ENCODE measurements at places on chromosomes 12 and 14. TPM values are rescaled to one million over a fixed set of nuclear protein-coding genes. Genes with fewer than 3 reads are reported as not detected.

SDS gene
- not detected for total RNA-seq

LRRK2 gene
- total RNA-seq: 10.8 TPM

OR4E2 gene
- total RNA-seq: not detected

SCNN1A gene
- 0.26 TPM for total RNA-seq

TMPRSS12 gene
- not detected for total RNA-seq

CHD8 gene
- total RNA-seq: 46.5 TPM

TRPV4 gene
- 0.51 TPM for total RNA-seq

C1S gene
- total RNA-seq: 1,549 TPM

SLC25A21 gene
- total RNA-seq: 0.50 TPM

ADCY4 gene
- 1.3 TPM for total RNA-seq

TAS2R13 gene
- total RNA-seq: 1.7 TPM

MMP17 gene
- 10.8 TPM for total RNA-seq

ST8SIA1 gene
- 5.9 TPM for total RNA-seq

CDKL1 gene
- total RNA-seq: 14.1 TPM

PTPRB gene
- 0.66 TPM for total RNA-seq

DEPDC4 gene
- total RNA-seq: 1.2 TPM

ENDOU gene
- total RNA-seq: 0.17 TPM

ETFBKMT gene
- 4.4 TPM for total RNA-seq

KRT86 gene
- total RNA-seq: 0.17 TPM

PAH gene
- total RNA-seq: not detected

TAS2R9 gene
- not detected for total RNA-seq

VPS33A gene
- total RNA-seq: 18.2 TPM

NRXN3 gene
- total RNA-seq: 0.51 TPM

RHOJ gene
- total RNA-seq: 4.1 TPM

Data from fibroblast of lung (primary cell).